ENCODE measurements at places on chromosomes 11 and 22. TPM values are rescaled to one million over a fixed set of nuclear protein-coding genes. Genes with fewer than 3 reads are reported as not detected.
A peak's percentile ranks its signal among the peaks of the same experiment; 100 is the strongest.

DNA sequence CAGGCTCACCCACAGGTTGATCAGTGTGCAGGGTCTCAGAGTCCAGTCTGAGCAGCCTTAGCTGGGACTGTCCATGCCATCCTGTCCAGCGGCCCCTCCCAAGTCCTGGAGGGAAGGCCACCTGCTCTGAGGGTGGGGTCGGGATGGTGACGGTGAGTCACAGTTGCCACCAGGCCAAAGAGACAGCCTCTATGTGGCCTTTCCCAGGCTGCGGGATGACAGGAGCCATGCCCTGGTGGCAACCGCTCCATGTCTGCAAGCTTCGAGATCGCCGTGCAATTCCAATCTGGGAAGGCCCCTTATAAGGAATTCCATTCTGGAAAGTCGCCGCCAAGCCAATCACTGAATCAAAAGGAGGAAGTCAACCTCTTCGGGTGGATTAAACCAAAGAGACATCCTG, 47.5 kb downstream of the RTL6 start:
- H3K4me3 ChIP-seq: no peak overlapping the region
- DNase-seq: no peak
- peaks cover 32% of the 10 kb centered on the region for H3K4me1 ChIP-seq
- peak overlapping the region; percentile 73 for H3K27ac ChIP-seq

DNA sequence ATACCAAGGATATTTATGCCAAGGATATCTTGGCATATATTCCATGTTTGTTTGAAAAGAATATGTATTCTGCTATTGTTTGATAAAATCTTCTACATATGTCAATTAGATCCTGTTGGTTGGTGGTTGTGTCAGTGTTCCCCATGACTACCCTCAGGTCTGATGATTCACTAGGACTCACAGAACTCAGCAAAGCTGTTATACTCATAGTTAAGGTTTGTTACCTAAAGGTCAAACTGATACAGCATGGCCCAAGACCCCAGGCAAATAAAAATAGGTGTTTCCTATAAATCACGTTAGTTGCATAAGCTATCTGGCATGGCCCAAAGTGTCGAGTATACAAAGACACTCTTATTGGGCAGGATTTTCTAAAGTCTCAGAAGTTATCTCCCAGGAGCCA, 30.2 kb upstream of the B3GNT6 start:
- H3K4me1 ChIP-seq: no peaks in the 10 kb centered on the region
- H3K27me3 ChIP-seq: no peaks in the 10 kb centered on the region
- no peak overlapping the region for H3K27ac ChIP-seq
- no peaks in the 10 kb centered on the region for H3K36me3 ChIP-seq

DNA sequence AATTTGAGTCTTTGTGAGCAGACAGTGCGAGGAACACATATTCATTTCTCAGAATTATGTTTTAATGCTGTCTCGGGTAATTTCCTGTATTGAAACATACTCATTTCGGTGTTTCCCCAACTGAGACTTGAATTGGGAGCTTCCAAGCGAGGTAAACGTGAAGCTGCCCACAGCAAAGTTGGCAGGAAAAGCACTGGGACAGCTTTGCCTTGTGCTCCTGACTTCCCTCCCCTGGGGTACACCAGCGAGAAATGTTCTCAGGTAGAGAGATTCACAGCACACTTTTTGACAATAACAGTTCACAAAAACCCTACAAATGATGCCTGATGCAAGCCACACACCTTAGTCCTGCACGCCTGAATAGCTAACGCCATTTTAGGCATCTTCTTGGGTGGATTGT, 3.1 kb downstream of the HTR3B start:
- no peak overlapping the region for H3K4me3 ChIP-seq
- peaks cover 8% of the 10 kb centered on the region for H3K27me3 ChIP-seq
- no peak for DNase-seq
- H3K36me3 ChIP-seq: no peaks in the 10 kb centered on the region

DNA sequence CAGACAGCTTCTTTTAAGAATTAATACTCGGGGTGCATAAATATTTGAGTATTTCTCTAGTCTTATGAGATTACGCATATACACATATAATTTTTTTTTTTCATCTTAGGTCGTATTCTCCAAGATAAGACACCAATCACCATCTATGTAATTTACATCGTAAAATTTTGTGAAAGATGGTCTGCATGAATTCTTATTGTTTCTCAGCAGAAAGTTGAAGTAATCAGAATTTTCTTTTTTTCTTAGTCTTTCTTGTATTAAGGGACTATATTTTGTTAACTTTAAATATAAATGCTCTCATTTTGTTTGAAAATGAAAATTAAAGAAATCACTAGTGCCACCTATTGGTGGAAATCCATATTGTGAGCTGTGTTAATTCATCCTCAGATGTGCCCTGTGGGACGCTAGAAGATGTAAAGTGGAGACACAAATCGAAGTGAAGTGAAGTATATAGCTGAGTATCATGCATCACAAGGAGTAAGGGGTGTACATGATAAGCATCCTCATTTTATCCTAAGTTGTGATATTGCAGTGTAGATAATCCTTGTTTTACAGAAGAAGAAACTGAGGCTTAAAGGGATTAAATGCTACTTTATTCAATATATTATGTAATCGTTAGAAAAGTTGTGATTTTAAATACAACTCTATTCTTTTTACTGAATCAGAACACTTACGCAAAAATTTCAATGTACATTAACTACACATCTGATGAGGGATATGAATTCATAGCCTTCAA, 2084.3 kb downstream of the LRRC4C start:
- H3K36me3 ChIP-seq: no peaks in the 10 kb centered on the region
- H3K4me3 ChIP-seq: no peak overlapping the region
- H3K27ac ChIP-seq: no peak overlapping the region

GRCh38 chr11:28058333-28058732, 49.6 kb downstream of the KIF18A start:
- H3K27ac ChIP-seq: no peak overlapping the region
- H3K36me3 ChIP-seq: peaks cover 50% of the 10 kb centered on the region
- H3K4me1 ChIP-seq: no peaks in the 10 kb centered on the region
- no peaks in the 10 kb centered on the region for H3K27me3 ChIP-seq
- no peak for DNase-seq

The MS4A6A gene
- not detected for total RNA-seq

The SPTBN2 gene
- total RNA-seq: under 0.01 TPM

All from SJSA1 (cell line).